Pericardium fibroblast (primary cell): ENCODE measurements at places on chromosomes 6 and 20. TPM values are rescaled to one million over a fixed set of nuclear protein-coding genes. Genes with fewer than 3 reads are reported as not detected.

Gene PLN
- 0.12 TPM in 1 of 2 replicates, not detected in the other for total RNA-seq

Gene OPN5
- not detected in 2 replicates for total RNA-seq

Gene DST
- total RNA-seq, result 59.4 and 108 TPM in 2 replicates

Gene STMND1
- total RNA-seq, result not detected in 2 replicates

Gene RNF144B
- total RNA-seq, result 0.12 and 0.68 TPM in 2 replicates

Gene ZSWIM3
- 2.1 and 3.9 TPM in 2 replicates for total RNA-seq

Gene PREP
- 13.9 and 14.2 TPM in 2 replicates for total RNA-seq

Gene SPEF1
- 0.23 TPM in 1 of 2 replicates, not detected in the other for total RNA-seq

Gene OPRM1
- total RNA-seq, result not detected in 2 replicates

Gene SYTL3
- 0.58 and 1.6 TPM in 2 replicates for total RNA-seq

Gene HSPA1A
- 62.6 and 74.3 TPM in 2 replicates for total RNA-seq

Gene RSPH9
- total RNA-seq, result 0.47 and 1.2 TPM in 2 replicates

Gene ID1
- 150 and 254 TPM in 2 replicates for total RNA-seq

Gene VSX1
- not detected in 2 replicates for total RNA-seq
